ENCODE measurements at places on chromosomes 12 and 14.

DNA sequence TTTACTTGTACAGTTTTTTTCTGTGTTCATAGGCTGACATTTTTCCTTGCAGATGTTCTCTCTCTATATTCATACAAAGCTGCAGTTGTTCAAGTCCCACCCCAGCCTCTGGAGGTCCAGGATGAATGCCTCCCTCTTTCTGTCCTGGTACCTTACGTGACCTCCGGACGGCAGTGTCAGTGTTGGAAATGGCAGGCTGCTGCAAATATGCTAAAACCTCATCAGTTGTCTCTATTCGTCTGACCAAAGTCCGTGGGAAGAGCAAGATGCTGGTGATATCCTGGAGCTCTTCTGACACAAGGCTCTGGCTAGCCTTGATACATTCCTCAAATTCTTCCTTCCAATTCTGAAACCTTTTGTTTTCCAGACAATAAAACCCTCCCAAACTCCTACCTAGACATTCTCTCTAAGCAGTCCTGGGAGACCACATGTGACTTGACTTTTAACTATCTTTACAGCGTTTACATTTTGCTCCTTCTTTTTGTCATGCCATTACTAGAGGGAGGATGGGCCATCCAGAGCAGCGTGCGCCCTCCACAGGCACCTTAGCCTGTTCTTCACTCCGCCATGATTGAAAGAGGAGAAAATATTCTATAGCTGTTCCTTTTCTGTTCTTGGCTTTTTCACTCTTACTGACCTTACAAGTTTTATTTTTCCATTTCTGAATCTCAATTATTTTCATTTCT is 143.6 kb downstream of the RGS6 start:
- DNase-seq = no peak

DNA sequence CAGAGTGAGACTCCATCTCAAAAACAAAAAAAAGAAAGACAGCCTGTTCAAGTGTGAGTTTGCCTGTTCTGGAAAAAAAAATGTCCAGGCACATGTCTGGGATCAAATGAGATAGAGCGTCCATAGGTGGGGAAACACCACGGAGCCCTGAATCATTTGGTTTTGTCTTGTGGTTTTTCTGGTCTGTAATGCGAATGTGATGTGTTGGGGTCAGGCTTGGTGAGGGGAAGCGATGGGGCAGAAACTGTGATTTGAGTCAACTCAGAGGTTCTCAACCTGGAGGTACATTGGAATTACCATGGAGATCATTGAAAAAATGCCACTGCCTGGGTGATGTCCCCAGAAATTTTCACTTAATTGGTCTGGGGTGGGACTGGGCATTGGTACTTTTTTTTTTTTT is 183.9 kb upstream of the PWP1 start:
- no peak for DNase-seq

- no peak for DNase-seq
Observed at GRCh38 chr14:78344290-78344689, 174.1 kb downstream of the NRXN3 start.

DNA sequence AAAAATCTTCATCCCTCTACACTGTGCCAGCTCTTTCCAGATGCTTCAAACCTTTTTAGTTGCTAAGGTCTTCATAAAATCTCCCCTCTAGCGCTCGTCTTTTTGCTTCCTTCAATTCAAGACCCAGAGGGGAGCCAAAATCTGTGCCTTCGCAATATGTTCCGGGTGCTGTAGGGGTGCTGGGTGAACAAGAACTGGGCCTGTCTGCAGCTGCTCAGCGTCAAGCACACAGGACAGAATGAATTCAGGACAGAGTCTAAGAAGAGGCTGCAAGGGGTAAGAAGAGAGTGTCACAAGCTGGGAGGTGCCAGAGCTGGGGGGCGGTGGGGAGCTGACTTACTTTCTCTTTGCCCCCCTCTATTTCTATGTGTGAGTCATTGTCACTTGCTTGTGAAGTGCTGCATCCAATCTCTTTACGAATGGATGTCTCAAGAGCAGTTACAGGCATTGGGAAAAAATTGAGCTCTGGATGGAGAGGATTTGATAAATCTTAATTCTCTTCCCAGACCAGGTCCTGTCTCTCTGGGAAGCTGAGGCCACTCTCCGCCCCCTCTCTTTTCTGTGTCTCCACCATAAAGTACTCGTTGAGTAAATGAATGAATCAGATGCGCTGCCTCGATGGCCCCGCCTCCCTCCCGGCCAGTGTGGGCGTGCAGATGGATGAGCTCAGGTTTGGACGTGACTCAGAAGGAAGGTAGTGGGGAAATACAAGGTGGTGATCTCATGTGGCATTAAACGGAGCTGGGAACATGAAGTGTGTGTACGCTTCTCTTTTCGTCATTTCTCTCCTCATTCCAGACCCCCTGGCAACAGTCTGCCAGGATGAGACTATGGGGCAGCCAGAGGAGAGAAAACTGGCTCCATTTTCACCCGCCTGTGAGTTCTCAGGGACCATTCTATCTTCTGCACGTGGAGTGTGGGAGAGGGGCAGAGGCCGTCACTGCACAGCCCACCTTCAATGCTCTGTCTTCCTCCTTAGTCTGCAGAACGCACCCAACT is 91.3 kb downstream of the TSPAN9 start:
- DNase-seq = no peak

DNA sequence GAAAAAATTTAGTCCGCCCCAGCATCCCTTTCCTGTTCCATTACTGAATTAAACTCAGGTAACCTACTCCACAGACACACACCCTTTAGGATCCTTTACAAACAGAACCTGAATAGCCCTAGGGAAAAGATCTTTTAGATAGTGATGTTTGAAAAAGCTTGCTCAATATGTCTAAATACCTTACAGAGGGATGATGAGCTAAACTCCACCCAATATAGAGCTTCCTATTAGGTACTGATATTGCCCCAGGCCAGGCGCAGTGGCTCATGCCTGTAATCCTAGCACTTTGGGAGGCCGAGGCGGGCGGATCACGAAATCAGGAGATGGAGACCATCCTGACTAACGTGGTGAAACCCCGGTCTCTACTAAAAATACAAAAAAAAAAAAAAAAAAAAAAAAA is 50.1 kb downstream of the FERMT2 start:
- no peak for DNase-seq

GRCh38 chr12:109612975-109613502 is 39.4 kb downstream of the MVK start:
- DNase-seq = no peak

DNA sequence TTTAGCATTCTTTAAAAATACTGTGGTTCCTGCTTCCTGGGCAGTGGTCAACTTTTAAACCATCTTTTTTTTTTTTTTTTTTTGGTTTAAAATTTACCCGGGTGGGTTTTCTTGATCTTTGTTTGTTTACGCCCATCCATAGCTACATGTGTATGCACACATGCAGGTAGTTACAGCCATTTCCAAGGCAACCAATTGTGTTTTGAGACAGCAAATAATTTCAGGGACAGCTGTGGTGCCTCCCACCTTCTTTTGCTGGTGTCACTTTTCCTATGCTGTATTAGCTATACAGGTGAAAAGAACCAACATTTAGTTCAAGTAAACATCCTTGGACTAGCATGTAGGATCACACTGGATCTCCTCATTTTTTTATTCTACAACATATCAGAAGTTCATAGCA is 52.0 kb upstream of the PSMA6 start:
- peak; percentile 76 for DNase-seq

DNA sequence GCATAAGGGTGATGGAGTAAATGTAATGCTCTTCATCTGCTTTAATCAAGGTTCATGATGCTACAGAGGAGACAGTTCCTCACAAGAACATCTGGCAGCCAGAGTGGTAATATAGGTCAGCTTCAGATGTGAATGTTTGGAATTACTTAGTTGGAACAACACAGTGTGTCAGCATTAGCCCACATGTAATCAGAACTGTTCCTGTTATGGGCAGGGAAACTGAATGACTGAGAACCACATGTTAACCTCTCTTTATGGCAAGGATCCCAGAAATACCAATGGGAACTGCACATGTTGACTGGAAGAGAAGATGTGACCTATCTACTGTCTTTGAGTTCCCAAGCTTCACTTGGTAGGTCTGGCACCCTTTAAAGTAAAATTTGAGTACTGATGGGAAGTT is 390.1 kb upstream of the PDE3A start:
- DNase-seq = no peak

GRCh38 chr12:41188841-41189394 is 798 bp downstream of the PDZRN4 start:
- peak; percentile 27 for DNase-seq

- DNase-seq = peak; percentile 42
Observed at GRCh38 chr12:8709124-8709830, 11.5 kb downstream of the RIMKLB start.

- no peak for DNase-seq
Observed at GRCh38 chr12:46354111-46354801, 18.3 kb downstream of the SLC38A2 start.

DNA sequence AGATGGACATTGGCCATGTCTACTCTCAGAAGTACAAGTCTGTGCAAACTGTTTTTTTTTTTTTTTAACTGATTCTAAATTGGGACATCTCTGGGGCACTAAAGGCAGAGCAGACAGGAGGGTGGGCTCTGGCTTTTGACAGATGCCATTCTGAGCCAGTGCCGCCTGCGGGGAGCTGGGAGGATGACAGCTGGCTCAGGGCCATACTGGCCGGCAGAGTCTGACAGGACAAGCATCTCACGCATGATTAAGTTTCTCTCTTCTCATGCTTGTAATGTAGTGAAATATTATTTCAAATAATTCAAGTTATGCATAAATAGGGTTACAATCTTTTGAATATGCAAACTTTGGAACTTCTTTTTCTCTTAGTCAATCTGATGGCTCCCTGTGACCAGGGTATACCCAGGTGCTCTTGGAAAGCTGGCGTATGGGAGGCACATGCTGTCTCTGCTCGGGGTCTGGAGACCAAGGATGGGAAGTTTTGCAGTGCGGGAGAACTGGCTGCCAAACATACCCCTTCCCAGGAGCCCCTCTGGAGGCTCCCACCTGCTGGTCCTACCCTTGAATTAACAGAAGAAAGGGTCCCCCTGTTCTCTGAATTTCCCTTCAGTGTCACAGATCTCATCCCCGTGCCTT is 7.6 kb downstream of the CDCA4 start:
- DNase-seq = no peak

GRCh38 chr12:122054842-122055520 is 23.6 kb upstream of the MLXIP start:
- no peak for DNase-seq

DNA sequence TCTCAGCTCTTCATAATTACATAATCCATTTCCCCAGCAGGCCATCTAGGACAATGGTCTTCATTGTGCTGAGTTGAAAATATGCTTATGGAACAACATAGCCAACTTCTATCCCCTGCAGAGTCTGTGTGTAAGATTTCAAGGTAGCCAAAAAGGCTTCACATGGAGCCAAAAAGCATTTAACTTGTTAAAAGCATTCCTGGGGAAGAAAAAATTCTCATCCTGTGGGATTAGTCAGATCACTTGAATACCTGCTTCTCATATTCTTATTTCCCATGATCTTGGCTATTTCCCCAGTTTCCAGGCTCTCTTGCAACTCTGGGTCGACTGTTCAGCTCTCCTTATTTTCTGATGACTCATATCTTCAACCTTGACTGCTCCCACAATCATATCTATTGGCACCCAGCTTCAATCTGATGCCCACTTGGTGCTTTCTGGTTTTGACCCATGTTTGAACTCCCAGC is 178.9 kb downstream of the KLHL28 start:
- no peak for DNase-seq

- DNase-seq = no peak
Observed at GRCh38 chr12:117686911-117687377, 281.8 kb downstream of the KSR2 start.

- peak; percentile 92 for DNase-seq
Observed at GRCh38 chr12:47775100-47775911, 2.3 kb downstream of the SLC48A1 start.
